Stimulated activated CD8-positive, alpha-beta memory T cell treated with anti-CD3 and anti-CD28 coated beads, Interleukin-7, amount 100 ng/mL, for 1 hour (primary cell): ENCODE measurements at places on chromosomes 6 and 20.
A peak's percentile ranks its signal among the peaks of the same experiment; 100 is the strongest.

GRCh38 chr6:90803956-90804355 lies 217.1 kb upstream of the MAP3K7 start:
- DNase-seq: no peak

GRCh38 chr6:40923326-40923725 lies 115.7 kb downstream of the UNC5CL start:
- no peak for DNase-seq

DNA sequence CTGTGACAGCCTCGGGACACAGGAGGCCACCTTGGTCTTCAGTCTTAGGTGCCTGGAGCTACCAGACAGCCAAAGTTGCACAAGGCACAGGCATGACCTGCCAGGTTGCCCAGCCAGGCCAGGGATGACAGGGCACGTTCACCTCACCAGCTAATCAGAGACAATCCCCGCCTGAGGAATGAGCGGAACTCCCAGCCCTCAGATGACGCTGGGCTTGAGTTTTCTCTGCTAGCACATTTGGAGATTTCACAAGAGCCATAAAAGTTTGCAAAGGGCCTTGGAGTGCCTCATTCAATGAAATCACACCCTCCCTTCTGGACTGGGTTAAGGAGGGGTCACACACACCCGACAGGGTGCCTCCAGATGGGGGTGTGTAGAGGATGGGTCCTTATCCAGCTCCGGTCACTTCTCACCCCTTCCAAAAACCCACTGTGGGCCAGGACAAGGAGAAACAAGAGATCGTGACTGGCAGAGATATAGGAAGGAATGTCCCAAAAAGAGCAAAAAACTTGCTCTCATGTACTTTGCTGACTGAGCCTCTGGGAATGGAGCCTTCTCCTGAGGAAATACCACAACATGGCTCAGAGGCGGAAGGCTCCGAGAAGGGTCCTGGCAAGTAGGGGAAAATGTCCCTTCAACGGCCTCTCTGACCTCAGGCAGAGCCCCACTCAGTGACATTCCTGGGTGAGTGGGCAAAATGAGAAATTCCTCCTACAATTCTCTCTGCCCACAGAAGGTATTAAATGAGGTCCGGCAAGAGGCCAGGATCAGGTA lies 121.6 kb downstream of the ISM1 start:
- DNase-seq: no peak

GRCh38 chr6:141788096-141788495 lies 344.6 kb upstream of the GJE1 start:
- DNase-seq: no peak

DNA sequence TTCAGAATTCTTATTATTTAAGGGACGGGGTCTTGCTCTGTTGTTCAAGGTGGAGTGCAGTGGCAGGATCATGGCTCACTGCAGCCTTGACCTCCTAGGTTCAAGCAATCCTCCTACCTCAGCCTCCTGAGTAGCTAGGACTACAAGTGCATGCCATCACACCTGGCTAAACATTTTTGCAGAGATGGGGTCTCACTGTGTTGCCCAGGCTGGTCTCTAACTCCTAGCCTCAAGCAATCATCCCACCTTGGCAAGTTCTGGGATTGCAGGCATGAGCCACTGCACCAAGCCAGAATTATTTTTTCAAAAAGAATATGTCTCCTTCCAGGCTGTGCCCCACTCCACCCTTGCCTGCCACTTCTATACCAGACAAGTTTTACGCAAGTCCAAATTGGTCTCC lies 190.1 kb upstream of the SUPT3H start:
- no peak for DNase-seq

- no peak for DNase-seq
Measured at GRCh38 chr6:110676396-110676795, 138.9 kb downstream of the CDK19 start.

GRCh38 chr20:62732031-62732760 lies 23.6 kb downstream of the NTSR1 start:
- no peak for DNase-seq

- DNase-seq: no peak
Measured at GRCh38 chr6:2950713-2951112, 20.7 kb downstream of the SERPINB6 start.

DNA sequence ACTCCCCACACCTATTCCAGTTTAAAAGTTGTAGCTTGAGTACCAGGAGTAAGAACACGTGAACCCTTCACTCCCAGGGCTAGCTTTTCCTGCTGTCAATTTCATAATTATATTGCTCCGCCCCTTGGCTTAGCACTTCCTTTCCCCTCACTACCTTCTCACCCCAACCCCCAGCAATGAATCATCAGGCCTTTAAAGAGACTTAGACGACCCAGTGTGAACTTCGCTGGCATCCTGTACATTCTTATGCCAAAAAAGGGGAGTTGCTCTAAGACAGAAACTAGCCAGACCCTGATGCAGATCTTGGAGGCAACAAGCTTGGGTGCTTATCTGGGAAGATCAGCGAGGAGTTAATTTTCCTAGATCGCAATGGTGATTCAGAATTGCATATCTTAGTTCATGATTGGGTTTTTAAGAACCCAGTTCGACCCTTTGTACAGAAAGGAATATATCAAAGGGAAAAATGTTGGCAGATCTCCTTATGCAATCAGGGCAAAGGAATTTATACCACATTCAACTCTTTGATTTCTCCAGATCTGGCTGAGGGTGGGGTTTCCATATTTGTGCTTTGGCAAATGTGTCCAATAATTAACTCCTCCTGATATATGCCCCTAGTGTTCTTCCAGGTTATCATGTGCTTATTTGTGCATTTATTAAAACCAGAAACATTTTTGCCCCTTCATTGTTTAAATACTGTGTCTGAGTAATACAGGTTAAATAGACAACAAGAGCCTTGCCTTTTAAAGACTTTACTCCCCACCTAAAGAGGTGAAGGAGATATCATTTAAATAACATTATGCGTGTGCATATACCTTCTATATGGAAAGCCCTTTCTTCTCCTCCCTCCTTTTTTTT lies 8.1 kb upstream of the ATXN1 start:
- peak; percentile 29 for DNase-seq

- DNase-seq: no peak
Measured at GRCh38 chr6:85452441-85452881, 2.6 kb downstream of the NT5E start.
